Posterior cingulate gyrus (tissue), 11 donors: ENCODE measurements at places on chromosomes 11 and 22.
A peak's percentile ranks its signal among the peaks of the same experiment; 100 is the strongest.

DNA sequence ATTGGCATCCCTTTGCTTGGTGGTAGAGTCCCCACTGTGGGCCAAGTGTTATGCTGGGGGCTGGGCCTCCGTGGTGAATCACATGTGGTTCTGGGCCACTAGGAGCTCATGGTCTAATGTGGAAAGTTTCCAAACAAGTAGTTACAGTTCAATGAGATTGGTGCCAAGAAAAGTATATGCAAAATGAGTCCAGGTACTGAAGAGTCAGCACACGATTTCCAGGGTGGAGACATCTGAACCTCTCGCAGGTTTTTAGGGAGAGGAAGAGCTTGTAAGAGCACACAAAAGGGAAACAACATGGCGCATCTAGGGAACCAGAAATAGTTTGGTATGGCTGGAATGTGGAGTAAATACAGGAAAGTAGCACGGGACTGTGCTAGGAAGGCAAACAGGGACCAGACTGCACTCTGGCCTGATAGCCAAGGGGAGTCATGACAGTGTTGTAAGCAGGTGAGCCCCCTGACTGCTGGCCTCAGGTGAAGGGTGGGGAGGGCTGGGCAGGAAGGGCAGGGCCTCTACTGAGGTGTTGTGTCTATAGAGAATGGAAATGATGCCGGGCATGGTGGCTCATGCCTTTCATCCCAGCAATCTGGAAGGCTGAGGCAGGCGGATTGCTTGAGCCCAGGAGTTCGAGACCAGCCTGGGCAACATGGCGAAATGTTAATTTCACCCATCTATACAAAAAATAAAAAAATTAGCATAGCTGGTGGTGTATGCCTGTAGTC lies 12.6 kb downstream of the POLR2F start:
- DNase-seq, result no peak

DNA sequence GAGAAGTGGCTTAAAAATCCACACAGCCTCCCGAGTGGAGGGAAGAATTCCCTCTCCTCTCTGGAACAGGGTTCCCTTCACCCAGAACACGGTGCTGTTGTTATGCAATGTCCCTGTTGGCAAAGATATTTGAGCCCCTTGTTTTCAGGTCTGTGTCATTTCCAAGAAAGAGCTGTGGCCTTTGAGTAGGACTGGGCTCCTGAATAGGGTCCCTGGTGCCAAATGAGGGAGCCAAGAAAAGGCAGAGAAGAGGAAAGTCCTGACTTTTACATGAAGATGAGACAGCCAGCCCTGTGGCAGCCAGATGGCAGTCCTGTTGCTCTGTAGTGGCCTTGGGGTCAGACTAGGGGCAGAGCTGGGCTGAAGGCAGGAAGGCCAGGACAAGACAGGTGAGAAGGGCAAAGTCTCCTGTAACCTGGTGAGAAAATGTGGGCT lies 51.2 kb upstream of the ELF5 start:
- DNase-seq, result peak; percentile 17

DNA sequence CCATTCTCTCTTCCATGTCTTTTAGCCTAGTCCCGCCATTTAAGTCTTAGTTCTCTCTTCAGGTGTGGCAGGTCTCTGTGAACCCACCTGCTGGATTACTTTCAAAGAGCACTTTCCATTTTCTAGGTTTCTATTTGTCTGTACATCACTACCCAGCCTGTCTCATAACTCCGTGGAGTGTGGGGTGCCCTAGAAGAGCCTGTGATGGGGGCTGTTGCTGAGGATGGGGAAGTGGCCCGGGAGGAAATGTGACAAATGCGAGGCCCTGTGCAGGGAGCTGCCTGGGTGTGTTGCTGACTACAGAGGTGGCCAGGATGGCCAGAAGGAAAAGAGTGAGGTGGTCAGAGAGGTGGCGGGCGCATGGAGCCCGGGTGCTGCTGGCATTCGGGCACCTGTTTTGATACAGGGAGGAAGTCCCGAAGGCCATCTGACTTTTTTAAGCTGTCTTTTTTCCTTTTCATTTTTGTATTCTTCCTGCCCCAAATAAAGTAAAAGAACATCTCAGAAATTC lies 10.7 kb downstream of the DGCR8 start:
- DNase-seq, result no peak

GRCh38 chr11:19869466-19869865 lies 156.8 kb downstream of the NAV2 start:
- no peak for DNase-seq

DNA sequence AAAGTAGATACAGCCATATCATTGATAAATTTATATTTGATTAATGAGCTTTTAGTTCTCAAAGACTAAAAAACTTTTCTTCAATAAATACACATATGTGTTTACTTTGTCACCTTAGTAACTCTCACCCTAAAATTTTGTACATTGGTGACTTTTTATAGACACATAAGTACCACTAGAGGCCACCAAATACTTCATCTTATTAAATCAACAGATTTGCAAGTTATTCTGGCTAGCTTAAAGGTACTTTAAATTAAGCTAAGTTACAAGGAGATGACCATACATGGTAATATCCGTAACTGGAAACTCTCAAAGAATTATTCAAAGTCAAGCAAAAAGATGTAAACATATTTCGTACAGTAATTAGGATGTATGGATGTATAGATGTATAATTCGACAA lies 112.2 kb downstream of the SBF2 start:
- no peak for DNase-seq

DNA sequence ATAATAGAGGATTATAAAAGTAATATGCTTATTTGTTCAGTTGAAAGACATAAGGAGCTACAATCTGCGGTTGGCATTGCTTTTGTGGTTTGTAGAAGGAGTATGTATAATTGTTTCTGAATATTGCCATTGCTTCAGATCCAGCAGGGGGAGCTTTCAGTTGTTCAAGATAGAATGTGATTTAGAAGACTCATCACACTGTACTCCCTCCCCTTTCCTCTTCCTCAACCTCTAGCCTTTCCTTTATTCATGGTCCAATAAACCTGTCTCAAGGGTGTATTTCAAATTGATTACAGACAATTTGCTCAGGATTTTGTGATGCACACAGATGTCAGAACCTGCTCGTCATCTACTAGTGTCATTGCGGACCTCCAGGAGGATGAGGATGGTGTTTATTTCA lies 9.8 kb downstream of the PRMT3 start:
- no peak for DNase-seq

- no peak for DNase-seq
Observed at GRCh38 chr11:40062616-40063015, 1396.8 kb downstream of the LRRC4C start.

- no peak for DNase-seq
Observed at GRCh38 chr11:44684859-44685281, 41.9 kb upstream of the TSPAN18 start.

- DNase-seq, result no peak
Observed at GRCh38 chr11:134391656-134392055, 20.4 kb downstream of the B3GAT1 start.
